Inflammatory macrophage treated with lipopolysaccharide for 4 hours (primary cell): ENCODE measurements at places on chromosomes 2 and 18.

- DNase-seq = no peak
These were observed 123.9 kb upstream of the FAM136A start for GRCh38 chr2:70425682-70426301.

DNA sequence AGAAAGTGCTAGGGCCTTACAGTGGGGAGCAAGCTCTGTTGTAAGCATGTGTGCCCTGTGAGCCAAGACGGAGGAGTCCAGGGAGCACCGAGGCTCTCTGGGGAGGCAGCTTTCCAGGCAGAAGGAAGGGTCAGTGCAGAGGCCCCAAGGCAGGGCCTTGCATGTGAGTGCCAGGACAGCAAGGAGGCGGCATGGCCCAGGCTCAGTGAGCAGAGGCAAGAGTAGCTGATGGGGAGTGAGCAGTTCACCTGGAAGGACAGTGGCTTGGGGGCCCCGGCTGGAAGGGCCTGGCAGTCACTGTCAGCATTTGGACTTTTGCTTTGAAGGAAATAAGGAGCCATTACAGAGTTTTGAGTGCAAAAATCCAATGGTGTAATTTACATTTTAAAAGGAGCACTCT lies 223.8 kb upstream of the RAB12 start:
- DNase-seq = no peak

GRCh38 chr2:175815537-175815936 lies 186.5 kb downstream of the LNPK start:
- DNase-seq = no peak

DNA sequence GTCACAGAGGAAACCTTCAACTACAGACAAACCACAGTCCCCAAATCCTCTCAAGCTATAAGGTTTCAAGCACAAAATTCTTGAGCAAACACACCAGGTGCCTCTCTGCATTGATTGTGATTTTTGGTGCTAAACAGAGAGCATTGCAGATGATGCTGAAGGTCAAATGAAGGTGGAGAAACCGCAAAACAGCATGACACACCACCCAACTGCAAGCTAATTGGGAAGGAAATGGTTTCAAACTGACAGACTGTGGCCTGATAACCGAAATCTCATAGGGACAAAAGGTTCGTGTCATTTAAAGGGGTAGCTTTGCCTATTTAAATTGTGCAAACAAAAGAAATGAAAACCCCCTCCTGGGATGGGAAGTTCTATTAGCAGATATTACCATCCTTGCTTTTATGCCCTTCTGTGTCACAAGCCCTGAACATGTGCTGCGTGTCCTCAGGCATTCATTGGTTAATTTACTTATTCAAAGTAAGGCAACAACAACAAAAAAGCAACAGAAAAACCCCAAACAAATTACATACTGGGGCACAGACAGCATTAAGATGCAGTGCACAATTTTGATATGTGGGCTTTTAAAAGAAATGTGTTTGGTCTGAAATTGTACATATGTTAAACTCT lies 154.9 kb downstream of the AQP4 start:
- peak; percentile 70 for DNase-seq

DNA sequence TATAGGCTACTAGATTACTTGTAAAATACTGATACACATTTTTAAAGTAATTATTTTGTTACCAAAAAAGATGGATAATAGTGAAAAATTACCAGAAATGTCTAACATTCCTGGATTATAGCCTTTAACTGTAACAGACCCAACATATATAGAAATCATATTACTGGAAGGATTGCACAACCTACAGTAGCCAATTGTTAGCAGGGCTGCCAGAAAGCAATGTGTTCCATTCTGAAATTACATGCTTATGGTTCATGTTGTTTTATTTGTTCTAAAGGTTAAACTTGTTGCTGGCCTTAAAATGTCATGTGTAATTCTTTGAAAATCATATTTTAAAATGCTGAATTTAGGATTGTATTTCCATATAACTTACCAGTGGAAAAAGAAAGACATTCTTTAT lies 793.6 kb upstream of the ACVR2A start:
- no peak for DNase-seq

- DNase-seq = no peak
These were observed 38.1 kb downstream of the TRAK2 start for GRCh38 chr2:201413143-201413542.
